ENCODE measurements at places on chromosomes 3 and 15.

GRCh38 chr3:112794622-112795172, 52.0 kb downstream of the CD200R1L start:
- DNase-seq: no peak

DNA sequence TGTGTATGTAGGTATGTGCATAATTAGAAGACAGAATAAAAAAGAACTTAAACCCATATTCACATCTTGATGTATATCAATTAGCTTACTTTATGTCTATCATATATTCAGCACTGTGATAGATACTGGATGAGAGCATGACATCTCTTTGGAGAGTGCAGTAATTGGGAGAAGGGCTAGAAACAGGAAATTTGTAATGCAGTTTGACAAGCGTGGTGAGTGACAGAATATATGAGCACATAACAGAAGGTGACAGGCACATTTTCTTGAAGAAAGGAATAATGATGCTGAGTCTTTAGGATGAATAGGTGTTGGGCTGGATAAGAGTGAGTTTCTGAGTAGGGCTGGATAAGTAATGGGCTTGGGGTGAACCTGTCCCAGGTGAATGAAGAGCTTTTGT, 680.3 kb upstream of the ZNF385D start:
- DNase-seq: no peak

DNA sequence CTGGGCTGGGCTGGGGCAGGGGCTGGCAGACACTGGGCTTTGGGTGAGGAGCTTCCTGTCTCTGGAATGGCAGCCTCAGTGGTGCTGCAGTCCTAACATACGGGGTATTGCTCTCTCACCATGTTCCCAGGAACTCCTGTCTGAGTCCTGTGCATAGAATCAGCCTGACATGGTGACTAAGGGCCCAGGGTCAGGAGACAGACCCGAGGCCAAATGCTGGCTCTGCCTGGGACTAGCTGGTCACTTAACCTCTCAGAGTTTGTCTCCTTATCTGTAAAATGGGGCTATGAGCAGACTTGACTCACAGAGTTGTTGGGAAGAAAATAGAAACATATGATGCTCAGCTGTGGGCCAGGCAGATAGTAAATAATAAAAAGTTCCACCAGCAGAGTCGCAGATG, 28.3 kb downstream of the PRKCD start:
- no peak for DNase-seq

GRCh38 chr3:181709537-181710279, 2.0 kb upstream of the SOX2 start:
- DNase-seq: peak; percentile 46

GRCh38 chr3:178336336-178336735, 199.9 kb upstream of the KCNMB2 start:
- no peak for DNase-seq

DNA sequence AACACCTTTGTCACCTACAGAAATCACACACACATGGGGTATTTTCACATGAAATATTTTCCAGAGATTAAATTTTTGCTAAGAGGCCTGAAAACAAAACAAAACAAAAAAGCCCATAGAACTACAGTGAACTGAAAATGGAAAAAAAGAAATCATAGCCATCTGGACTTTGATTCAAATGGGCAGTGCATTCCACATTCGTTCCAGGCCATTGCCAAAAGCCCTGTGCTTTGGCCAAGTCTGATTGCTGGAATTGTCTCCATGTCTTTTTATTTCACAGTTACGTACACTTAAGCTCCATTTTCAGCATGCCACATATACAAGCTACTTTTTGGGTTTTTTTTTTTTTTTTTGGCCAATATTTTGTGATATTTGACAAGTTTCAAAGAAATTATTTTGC, 47.1 kb downstream of the TFG start:
- DNase-seq: peak; percentile 55

GRCh38 chr3:117549716-117550115, 840.1 kb downstream of the TUSC7 start:
- no peak for DNase-seq

GRCh38 chr3:124118397-124118796, 126.5 kb upstream of the ROPN1 start:
- DNase-seq: no peak

Measured in astrocyte (in vitro differentiated cells and primary cell).